ENCODE measurements at places on chromosomes 3 and 15.

- DNase-seq: no peak
These were observed 35.7 kb downstream of the SYNM start for GRCh38 chr15:99140590-99140989.

- no peak for DNase-seq
These were observed 265.8 kb downstream of the TAFA4 start for GRCh38 chr3:68666429-68667136.

DNA sequence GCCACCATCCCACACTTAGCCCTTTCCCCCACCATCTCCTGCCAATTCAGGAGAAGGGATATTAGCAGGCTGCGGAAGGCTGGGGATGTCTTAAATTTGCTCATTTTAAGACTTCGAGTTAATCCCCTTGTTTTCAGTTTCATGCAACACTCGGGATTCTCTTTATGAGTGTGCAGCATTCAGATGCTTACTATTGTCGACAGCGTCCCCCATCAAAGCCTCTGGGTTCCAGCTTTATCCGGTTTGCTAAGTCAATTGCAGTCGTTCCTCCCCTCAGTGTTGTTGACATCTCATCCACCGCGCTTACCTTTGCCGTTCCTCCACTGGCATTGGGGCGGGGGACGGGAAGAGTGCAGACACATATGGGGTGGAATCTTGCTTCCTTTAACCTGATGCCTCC is 220.2 kb downstream of the VPS13C start:
- DNase-seq: no peak

GRCh38 chr3:72348357-72348756 is 499.9 kb downstream of the SHQ1 start:
- DNase-seq: no peak

GRCh38 chr15:72306211-72306785 is 13.7 kb downstream of the CELF6 start:
- DNase-seq: peak; percentile 34

DNA sequence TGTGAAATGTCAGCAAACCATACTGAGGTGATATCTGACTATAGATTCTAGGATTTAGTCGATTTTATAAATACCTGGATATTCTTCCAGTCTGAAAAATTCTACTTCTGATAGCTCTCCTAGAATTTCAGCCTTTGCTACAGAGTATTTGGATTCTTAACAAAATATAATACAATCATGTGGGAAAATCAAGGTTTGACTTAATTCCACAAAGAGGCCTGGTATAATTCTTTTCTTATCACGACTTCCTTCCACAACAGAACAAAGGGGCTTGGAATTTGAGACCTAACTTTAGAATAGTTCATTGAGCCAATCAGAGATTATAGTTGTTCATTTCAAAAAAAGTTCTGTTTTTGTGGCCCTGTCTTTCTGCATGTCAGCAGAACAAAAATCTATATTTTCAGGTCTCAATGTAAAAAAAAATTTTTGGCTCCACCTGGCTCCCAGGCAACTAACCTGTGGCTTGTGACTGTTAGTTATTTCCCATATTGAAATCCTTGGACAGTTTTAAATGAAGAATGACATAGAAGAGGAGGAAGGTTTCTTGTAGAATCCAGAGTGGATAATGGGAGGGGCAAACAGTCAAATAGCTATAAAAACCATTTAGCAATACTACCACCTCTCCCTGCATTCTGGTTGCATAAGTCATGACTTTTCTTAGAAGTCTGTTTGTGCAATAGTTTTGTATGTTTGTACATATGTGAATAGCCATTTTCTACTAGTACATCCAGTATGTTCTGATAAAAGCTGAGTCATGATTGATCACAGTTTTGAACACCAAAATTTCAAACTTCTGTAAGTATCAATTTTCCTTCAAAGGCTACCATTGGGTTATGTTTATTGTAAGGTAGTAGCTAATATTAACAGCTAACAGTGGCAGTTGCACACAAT is 4.0 kb downstream of the TM4SF1 start:
- DNase-seq: peak; percentile 83

DNA sequence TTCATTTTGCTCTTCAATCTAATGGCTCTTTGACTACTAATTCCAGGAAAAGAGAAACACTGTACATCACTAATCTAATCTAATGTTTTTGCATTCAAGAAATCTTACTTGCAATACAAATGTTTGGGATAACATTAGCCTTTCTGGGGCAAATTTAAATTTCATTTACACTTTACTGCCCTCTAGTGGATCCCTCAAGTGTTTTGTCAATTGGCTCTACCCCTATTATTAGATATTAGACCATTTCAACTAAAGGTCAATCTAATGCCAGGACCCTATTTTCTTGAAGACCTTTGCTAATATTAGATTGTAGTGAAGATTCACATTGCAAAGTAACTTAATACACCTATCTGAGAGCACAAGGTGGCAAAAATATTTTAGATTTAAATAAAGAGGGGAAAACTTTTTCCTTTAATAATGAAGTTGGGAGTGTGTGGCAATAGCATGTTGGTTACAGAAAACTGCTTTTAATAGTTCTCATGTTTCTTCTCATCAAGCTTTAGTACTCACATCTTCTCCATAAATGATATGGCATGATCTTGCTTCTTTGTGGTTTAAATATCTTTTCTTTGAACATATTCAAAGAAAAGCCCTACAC is 5.0 kb downstream of the C2CD4A start:
- DNase-seq: peak; percentile 81

GRCh38 chr3:9455596-9456131 is 58.2 kb downstream of the SETD5 start:
- no peak for DNase-seq

GRCh38 chr15:83435202-83435601 is 11.9 kb upstream of the SH3GL3 start:
- DNase-seq: no peak

All from suppressor macrophage treated with lipopolysaccharide for 1 hour (primary cell).